Stimulated activated CD4-positive, alpha-beta T cell treated with anti-CD3 and anti-CD28 coated beads, TNF-alpha, amount 100 ng/mL, for 48 hours (primary cell): ENCODE measurements at places on chromosomes 13 and 19.
A peak's percentile ranks its signal among the peaks of the same experiment; 100 is the strongest.

DNA sequence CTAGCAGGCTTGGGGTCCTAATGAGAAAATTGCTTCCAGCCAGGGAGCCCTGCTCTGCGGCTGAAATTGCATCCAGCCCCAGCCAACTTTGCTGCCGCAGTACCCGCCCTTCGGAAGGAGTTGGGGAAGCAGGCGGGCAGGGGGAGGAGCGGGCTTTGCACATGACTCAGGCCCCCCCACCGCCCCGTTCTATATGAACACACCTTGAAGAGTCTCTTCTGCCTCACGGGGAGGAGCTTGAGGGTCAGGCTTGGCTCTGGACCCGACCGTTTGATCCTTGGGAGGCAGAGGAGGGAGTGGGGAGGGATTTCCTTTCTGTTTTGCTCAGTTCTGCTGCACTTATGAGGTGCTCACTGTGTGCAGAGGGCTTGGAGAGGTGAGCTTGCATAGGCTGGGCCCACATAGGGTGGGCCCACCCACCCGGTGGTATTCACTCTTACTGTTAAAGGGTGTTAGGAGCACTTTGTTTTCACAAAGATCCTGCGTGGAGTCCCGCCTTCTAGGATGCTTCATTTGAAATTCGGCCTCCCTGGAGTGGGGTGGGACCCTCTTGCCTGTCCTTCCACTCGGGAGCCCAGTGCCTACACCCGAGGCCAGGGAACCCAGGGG is 46.5 kb downstream of the LYL1 start:
- DNase-seq: no peak

DNA sequence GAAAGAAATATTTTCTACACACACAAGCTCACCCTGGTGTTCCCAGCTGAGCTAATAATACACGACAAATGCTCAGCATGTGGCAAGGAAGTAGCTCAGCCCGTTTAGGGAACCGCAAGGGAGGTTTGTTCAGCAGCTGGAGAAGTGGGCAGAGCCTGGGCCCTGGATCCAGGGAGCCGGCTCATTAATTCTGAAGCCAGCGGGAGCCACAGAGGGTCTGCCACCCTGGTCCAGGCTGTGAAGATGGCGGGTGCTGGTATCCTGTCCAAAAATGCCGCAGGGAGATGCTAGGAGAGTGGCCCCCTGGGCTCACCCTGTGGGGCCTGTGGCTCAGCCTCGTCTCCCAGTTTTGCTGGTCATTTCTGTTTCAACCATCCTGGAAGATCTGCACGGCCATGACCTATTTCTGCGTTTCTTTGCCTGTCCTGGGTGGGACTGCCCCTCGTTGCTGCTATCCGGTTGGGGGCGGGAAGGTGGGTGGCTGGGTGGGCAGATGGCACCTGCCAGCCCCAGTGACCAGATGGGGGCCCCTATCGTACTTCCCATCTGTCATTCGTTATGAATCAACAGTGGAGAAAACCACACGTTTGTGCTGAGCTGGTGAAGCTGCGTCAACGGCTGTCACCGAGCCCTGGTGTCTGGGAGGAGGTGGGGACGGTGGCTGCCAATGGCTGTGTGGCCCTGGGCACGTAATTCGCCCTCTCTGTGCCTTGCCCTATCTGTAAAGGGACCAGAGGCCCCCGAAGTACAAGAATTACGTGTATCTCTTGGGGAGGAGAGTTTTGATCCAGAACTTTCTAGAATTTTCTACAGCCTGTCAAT is 2.7 kb upstream of the GNA15 start:
- peak; percentile 68 for DNase-seq

DNA sequence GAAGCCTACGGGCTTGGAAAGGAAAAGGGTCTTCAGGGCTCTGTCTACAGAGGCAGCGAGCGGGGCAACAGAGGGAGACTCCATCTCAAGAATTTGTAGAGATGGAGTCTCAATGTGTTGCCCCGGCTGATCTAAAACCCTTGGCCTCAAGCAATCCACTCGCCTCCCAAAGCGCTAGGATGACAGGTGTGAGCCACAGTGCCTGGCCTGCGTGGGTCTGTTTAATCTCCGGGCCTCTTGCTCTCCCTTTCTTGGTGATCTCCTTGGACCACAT is 8.1 kb downstream of the RPS9 start:
- DNase-seq: no peak

DNA sequence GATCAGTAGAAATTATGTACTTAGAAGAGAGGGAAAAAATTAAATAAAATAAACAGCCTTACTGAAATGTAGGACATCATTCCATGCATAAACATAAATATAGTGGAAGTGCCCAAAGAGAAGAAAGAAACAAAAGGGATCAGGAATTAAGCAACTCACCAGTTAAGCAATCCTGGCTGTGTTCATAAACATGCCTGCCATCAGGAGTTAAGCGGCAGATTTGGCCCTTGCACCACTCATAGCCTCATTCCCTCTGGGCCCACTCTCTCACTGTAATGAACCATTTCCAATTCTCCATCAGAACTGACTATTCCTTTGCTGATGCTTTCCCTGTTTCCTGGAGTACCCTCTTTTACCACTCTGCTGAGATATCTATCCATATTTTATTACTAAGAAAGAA is 281.4 kb downstream of the LHFPL6 start:
- no peak for DNase-seq

DNA sequence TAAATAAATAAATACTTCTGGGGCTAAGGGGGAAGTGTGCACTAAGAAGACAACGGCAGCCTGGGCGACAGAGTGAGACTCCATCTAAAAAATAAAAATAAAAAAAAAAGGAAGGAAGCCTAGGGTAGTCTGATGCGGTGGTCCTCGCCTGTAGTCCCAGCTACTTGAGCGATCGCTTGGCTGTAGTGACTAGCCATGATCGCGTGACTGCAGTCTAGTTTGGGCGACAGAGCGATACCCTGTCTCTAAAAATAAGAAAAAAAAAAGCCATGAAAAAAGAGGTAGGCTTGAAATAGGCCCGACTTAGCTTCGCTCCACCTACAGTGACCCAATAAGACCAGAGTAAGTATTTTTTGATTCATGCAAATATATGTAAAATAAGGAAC is 661 bp upstream of the BABAM1 start:
- DNase-seq: no peak

DNA sequence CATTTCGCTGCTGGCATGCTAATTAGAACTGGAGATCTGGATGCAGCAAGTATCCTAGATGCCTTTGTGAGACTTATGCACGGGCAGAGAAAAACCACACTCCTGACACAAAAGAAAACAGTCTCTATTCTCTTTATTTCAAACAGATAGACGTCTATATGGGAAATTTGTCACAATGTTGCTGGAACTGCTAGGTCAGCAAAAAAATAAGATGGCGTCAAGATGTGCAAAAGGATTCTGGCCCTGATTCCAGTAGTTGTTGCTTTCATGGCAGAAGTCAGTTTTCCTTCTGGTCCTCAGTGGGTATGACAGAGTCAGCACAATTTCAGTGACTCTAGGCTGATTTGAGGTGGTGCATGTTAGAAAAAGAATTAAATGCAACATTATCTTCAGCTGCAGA is 1068.0 kb downstream of the SLITRK5 start:
- DNase-seq: no peak

- no peak for DNase-seq
Measured at GRCh38 chr19:55384131-55384919, at the start of gene TMEM238. Gene TMEM238 (minus strand): TSS chr19:55384292. CDS start chr19:55384259, 33 bp downstream.

GRCh38 chr19:13788991-13789390 is 6.3 kb upstream of the ZSWIM4 start:
- DNase-seq: no peak

GRCh38 chr19:47609906-47610894 is 1.3 kb downstream of the BICRA start:
- DNase-seq: no peak

- DNase-seq: no peak
Measured at GRCh38 chr13:32447894-32448623, 20.1 kb upstream of the N4BP2L1 start.

DNA sequence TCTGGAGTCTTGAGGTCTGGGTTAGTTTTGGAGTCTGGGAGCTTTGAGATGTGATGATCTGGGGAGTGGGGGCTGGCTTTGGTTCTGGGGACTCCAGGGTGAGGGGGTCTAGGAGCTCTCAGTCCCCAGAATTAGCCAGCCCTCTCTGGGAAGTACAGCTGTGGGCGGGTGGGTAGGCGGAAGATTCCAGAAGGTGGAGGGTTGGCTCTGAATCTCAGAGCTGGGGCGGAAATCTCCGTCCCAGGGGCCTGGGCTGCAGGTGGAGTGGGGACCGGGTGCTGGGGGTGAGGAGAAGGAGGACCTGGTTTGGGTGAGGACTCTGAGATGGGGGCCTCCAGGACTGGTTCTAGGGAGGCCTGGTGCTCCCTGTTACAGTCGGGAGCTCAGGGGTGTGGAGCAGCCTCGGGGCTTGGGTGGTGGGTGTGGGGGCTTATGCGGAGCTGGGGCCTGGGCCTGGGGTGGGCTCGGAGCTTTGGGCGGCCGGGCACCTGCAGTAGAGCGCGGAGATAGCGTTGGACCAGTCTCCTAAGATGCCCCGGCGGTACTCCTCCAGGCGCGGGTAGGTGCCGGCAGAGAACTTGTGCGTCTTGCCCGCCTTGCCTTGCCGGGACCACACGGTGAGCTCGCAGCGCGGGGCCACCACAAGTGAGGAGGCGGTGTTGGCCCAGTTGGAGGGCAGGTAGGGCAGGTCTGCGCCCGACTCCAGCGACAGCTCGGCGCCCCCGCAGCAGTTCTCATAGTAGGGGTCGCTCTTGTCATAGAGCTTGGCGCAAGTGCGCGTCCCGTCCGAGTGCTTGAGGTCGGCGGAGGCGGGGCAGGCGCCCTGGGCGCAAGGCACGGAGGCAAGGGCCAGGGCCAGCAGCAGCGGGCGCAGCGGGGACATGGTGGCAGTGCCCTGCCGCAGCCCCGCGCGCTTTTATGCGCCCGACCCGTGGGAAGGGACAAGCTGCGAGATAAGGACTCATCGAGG is at the start of gene SYCN:
SYCN (minus strand) TSS at position 892 of the 970 bp plus-strand sequence; CDS start at position 883, 9 bp downstream.
- no peak for DNase-seq

- no peak for DNase-seq
Measured at GRCh38 chr19:50636317-50637085, 3.2 kb downstream of the SYT3 start.
